ENCODE measurements at places on chromosomes 3 and 15.

DNA sequence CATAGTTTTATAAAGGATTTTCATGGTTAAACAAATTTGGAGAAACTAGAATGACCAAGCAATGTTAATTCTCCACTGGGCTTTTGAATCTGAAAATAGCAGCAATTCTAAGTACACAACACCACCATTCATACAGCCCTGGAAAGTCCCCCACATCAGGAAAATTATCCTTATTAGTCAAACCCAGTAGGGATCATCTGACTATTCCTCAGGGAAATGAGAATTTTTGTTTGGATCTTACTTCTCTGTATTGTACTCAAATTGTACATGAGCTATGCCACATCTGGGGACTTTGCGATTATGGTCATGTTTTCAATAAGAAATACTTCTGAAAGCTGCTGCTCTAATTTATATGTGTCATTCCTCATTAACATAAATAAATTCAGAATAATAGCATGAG lies 46.0 kb downstream of the RARB start:
- DNase-seq: no peak

DNA sequence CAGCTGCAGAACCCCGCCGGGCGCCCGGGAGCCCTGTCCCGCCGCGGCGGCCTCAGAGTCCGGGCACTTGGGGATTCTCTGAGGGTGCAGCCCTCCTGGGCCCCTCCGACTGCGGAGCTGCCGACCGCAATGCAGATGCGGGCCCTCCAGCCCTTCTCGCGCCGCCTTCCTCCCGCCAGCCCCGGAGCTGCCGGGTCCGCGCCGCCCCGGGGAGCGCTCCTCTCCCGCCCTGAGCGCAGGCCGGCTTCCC lies 320 bp upstream of the ACAN start:
- DNase-seq: no peak

DNA sequence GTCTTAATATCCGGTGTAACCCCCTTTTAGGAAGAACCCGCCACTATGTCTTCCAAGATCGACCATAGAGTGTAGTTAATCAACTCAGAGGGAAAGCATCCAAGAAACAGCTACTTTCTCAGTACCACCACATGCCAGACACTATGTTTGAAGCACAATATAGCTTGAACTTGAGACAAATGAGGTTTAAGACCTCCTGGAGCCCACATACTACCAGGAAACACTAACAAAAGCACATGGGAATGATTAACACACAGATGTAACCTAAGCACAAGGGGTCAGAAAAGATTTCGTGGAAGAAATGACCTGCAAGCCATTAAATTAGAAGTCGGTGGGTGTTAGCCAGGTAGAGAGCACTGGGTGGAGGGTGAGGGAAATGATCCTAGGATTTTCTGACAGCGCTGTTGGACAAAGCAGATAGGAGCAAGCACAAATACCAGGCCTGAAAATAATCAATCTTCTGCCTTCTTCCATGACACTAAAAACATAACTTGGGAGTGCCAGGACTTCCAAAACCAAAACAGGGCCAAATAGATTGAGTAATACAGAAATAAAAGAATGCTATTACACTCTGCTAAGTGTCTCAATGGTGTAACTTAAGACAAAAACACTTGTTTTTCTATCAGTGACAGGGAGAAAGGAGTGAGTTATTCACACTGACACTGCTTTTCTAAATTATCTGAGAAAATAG lies 213.7 kb downstream of the FOXP1 start:
- DNase-seq: no peak

DNA sequence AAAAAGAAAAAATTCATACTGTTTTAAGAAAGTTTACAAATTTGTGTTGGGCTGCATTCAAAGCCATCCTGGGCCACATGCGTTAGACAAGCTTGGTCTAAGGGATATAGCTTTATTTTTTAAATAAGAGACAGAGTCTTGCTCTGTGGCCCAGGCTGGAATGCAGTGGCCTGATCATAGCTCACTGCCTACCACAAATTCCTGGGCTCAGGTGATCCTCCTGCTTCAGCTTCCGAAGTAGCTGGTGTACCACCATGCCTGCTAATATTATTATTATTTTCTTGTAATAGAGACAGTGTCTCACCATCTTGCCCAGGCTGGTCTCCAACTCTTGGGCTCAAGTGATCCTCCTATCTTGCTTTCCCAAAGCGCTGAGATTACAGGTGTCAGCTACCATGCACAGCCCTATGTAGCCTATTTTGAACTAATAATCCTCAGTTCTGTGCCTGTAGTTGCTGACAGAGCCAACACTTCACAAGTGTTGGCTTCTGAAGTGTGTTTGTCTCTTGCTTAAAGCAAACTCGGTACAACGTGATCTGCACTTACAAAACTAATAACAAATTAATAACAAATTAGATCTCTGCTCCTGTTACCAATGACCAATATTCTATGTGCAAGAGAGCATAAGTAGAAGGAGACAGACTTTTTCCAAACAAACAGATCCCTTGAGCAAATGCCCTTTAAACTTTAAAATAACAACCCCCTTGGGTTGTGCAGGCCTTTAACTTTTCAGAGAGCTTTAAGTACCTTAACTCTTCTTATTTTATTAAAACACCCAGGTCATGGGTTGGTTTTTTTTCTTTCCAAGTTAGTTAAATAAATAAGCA lies 135.2 kb downstream of the VGLL4 start:
- DNase-seq: no peak

DNA sequence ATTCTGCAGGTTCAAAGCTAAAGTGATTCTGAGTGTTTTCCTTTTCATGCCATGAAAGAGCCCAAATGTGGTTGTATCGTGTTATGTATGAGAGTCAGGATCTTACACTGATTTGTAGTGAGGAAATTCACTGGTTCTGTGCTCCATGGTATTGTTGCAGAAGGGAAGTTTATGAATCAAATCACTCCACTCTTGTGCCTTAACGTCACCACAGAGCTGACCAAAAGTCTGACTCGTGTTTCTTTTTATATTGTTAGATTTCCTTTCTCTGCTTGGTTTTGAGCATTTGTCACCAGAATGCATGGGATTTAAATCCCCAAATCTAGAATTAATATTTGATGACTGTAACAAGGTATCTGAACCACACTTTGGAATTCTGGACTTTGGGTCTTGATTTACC lies 29.1 kb upstream of the SLC30A4 start:
- no peak for DNase-seq

DNA sequence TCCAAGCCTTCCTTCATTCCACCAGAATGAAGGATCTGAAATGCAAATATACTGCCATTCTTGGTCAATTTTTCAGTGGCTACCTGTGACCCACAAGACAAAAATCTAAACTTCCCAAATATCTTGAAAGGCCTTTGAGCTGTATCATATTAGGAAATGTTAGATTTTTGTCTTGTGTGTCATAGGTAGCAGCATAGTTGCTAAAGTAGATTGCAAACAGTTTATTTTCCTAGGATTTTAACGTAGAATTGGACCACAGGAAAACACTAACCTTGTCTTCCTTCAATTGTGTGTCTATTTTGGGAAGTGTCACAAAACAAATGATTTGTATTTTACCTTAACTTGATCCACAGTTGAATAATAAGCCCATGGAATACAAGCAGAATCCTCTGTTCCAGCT lies 42.4 kb downstream of the CP start:
- DNase-seq: no peak

DNA sequence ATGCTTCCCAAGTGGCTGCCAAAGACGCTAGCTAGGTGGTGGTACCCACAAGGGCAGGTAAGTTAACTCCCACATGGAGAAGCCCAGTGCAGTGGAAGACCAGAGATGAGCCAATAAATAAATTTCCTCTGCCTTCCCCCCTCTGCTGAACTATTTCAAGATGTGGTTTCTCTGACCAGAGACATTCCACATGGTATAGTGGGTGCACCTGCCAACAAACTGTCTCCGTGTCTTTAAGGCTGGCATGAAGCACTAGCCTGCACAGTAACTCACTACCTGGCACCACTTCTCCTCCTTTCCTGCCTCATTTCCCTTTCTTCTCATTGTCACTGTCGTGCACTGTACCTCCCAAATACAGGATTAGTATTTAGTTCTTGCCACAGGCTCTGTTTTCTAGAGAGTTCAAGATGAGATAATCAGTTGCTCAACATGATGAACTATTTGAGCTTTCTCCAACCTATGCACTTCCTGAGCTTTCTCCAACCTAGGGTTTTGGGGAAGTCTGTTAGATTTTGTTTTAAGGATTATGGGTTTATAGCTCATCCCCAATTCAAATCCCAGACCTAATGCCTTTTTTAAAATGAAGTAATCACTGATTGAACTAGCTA lies 8.4 kb upstream of the CRTAP start:
- DNase-seq: no peak

DNA sequence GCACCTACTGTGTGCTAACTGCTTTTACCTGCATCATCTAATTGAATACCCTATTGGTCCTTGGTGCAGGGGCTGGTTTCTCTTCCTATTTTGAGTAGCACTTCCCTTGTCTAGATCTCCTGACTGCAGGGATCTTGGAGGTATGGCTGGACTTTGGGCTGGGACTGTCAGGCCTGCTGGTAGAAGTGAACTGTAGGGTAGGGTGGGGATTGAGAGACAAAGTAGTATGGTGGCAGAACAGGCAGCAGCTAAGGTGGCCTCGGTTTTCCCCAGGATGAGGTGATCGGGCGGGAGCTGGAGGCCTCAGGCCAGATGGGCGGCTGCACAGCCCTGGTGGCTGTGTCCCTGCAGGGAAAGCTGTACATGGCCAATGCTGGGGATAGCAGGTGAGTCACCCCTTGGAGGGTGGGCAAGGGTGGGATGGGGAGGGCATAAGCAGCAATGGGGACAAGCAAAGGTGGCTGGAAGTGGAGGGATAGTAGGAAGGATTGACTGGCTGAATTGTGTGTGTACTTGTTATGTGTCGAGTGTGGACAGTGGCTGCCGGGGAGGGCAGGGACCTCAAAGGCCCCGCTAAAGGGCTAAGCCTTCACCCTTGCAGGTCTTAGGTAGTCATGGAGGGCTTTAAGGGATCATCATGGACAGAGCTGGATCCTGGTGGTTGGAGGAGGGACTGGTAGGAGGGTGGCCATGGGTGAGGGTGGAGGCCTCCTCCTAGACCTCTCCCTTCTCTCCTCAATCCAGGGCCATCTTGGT lies 2.0 kb downstream of the PPM1M start:
- DNase-seq: no peak

GRCh38 chr15:33358306-33358705 lies 47.5 kb downstream of the RYR3 start:
- no peak for DNase-seq

- DNase-seq: no peak
Observed at GRCh38 chr3:23594894-23595670, 210.7 kb upstream of the UBE2E1 start.

DNA sequence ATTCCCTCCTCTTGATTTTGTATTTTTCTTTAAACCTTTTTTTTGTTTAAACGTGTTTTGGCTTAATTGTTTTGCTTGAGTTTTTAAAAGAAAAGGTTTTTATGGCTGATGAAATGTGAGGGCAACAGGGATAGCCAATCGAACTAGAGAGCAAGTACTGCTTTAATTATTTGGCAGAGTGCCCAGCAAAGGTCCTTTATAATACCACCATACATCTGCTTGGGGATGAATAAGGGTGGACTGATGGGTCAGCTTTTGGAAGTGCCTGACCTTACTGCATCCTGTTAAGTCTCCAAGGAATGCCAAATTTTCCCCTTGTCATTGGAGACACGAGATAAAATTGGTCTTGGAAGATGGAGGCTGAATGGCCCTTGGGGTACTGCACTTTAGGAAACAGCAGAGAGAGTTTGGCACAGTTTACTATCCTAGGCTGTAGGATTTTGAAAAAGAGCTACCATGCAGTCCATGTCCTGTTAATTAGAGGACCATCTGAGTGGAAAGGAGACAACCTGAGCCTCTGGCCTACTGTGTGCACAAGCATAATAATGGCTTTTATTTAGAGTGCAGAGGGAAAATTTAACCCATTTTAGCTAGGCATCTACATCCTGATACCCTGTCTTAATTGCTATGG lies 19.8 kb upstream of the MTHFS start:
- DNase-seq: no peak

All from NCI-H2029 (cell line).